ENCODE measurements at places on chromosomes 5 and 9.

DNA sequence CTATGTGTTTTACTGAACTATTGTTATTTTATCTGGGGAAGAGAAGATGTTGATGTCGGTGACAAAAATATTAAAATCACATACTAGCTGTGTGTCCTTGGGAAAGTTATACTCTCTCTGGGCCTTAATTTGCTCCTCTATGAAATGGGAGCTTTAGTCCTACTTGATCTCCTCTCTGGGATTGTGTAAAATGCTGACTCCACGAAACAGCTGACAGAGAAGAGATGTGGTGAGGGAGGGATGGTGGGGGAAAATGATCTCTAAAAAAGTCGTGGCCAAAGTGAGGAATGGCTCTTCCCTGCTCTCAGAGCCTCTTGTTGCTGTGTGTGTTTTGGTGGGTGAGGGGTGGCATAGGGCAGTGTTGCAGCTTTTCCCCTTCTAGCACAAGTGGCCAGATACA, 173.7 kb downstream of the MELK start:
- no peak for DNase-seq

DNA sequence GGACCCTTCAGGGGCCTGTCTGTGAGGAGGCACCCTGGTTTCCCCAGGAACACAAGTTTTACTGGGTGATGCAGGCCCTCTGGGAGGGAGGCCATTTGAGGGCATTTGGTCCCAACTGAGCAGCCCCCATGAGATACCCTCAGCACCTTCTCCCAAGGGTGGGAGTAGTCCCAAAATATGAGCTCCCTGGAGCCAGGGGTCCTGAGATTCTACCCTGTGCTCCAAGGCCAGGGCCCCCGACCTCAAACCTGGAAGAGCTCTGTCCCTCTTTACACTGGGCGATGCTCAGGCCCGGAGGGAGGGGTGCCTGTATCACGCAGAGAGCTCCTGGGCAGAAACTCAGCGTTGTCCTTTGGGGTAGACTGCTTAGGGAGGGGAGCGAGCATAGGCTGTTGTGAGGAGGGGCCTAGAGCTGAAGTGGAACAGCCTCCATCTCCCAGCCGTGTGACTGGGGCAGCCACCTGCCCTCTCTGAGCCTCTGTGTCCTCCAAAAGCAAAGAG, 64.0 kb upstream of the SYNPO start:
- DNase-seq, result no peak

DNA sequence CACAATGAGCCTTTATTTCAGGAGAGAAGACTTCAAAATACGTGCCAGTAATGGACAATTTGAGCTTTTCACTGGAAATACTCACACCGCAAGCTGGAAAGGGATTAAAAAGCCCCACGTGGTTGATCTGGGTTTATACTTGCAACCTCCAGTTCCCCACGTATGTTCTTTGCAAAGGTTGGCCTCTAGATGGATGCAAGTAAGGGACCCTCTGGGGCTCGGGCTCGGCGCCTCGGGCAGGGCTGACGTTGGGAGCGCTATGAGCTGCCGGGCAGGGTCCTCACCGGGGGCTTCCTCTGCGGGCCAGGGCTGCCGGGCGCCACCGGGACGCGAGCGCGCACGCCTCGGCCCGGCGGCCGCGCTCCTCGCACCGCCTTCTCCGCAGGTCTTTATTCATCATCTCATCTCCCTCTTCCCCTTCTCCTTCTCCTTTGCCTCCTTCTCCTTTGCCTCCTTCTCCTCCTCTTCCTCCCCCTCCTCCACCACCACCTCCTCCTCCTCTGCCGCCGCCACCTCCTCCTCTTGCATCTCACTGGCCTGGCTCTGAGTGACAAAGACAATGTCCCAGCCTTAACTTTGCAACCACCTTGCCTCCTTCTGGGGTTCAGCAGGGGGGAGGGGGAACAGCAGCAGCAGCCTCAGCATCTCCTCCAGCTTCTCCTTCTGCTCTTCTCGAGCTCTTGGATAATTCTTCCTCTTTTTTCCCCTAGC, 701 bp upstream of the ZNF462 start:
- no peak for DNase-seq

- no peak for DNase-seq
Measured at GRCh38 chr9:109997682-109998081, 210.3 kb downstream of the C9orf152 start.

DNA sequence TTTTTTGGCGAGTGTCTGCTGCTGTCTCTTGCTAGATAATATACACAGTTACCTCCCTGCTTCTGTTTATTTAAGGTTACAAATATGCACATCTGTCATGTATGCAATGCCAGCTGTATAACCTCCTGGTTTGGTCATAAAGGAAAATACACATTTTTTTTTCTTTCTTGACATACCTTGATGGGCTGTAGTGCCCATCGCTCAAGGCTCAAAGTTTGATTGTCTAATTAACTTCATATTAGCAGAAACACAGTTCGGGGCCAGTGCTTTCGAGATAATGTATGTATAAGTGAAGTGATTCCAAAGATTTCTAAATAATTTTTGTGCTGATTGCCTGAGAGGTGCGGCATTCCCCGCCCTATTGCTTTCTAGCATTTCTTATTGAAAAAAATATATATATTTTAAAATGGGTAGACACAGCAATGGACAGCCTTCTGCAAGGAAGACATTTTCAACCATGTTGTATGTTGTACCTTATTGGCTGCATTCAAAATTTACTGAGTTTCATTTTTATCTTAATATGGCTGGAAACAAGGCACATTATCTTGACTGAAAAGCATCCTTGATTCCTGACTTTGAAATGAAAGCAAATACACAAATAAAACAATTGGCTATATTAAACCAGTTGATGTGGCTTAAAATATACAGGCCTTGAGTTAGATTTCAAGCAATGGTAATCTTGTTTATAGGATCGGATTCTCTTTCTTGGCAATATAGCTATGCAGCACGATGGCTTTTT, 206.2 kb downstream of the MEF2C start:
- DNase-seq, result no peak

- no peak for DNase-seq
Measured at GRCh38 chr9:12875191-12875590, 100.4 kb downstream of the LURAP1L start.

DNA sequence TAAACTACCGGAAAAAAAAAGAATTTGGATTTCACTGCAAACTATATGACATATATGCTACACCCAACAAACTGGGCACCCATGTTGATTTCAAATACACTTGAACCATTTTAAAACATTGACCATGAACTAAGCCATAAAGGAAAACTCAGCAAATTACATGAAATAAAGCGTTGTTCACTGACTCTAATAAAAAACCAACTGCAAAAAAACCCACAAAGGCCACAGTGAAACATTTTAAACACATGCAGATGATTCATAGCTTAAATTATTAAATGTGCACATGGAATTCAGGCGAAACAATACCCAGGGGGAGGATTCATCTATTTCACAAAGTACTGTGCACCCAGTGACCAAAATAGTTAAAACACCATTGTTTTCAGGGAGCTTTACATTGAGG, 33.3 kb downstream of the MTRR start:
- DNase-seq, result no peak

DNA sequence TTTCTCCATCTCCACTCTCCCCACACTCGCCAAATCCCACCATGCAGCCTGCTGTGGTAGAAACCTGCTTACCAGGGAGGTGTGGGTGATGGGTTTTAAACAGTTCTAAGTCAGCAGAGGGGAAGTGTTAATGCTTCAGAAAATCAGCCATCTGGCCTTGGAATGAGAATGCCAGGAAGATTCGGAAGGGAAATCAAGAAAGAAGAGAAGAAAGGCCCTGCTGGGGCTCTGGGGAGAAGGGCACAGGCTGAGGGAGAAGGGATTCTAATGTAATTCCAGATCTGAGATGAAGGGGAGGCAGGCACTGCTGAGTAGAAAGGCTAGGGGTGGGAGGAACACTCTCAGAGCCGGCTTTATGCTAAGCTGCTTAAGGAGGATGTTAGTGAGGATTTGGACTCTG, 434.7 kb upstream of the DMAC1 start:
- no peak for DNase-seq

- no peak for DNase-seq
Measured at GRCh38 chr5:151899399-151899798, 25.3 kb downstream of the GLRA1 start.

- DNase-seq, result no peak
Measured at GRCh38 chr9:70531311-70531710, 116.9 kb upstream of the KLF9 start.

Measured in anterior cingulate cortex (tissue), 58 donors.